ENCODE measurements at places on chromosomes 1 and 21.

DNA sequence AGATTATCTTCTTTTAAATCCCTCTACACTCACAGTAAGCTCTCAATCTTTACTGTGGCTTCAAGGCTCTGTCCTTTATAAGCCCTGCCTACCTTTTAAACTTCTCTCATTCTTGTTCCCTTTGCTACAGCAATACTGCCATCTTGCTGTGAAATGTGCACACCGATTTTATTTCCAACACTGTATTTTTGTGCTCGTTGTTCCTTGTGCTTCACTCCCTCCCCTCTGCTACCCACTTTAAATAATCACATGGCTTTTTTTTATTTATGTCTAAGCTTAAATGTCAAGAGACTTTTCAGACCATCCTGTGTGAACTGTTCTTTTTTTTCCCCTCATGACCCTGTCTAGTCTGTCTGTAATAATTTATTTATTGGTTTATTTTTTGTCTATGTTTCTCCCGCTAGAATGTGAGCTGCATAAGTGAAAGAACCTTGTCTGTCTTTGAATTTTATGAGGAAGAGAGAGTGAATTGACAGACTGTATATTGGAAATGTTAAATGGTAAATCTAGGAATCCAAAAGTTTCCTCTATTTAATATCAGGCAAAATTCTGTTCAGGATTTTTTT, 45.7 kb downstream of the ABCD3 start:
- DNase-seq, result no peak

GRCh38 chr1:109765896-109766615, 2.3 kb upstream of the EPS8L3 start:
- DNase-seq, result no peak

DNA sequence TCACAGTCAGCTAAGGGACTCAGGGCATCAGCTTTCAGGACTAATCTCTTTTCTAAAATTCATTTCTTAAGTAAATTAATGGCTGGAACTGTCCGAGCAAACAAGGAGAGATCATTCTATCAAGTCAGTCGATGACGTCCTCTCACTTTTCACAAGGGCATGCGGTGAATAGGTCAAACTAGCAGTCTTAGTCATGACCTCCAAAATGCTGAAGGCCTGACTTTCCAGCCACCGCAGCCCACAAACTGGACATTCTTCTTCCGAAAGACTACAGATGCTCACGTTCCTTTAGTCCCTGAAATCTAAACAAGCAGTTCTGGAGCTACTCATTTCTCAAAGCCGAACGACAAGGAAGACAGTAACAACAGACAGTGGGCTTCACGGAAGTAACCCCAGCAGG, 127.9 kb downstream of the TIAM1 start:
- DNase-seq, result no peak

DNA sequence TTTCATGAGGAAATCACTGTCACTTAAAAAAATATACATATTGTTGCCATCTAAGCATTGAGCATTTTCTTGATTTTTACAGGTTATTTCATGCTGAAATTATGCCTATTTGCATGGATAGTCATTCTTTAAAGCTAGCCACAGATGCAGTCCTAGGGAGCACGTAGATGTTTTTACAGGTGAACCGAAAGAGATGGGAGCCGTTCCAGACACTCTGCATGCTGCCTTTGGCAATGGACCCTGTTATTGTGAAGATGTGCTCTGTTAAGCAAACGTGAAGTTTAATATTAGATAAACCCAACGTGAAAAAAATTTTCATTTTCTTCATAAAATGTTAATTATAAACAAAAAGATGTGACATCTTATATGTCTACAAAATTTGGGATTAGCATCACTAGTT, 7.1 kb downstream of the PROX1 start:
- no peak for DNase-seq

- DNase-seq, result no peak
Measured at GRCh38 chr1:107135463-107135862, 5.4 kb upstream of the NTNG1 start.

DNA sequence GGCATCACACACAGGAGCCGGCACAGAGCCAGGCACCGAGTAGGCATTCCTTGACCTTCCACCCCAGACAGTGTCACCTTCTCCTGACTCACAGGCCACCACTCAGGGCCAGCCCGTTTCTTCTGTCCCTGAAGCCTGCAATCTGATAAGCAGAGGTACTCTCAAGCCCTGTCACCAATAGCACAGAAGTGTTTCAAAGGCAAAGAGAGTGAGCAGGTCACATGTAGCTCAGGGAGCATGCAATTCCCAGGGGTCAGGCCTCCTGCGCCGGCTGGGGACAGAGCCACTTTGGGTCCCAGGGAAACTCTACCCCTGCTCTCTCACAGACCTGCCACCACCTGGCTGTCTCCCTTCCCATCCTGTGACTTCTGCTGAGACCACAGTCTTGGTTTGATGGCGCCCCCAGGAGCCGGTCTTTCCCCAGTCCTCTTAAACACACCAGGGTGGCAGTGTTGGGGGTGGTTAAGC, 13.2 kb downstream of the CAPN9 start:
- DNase-seq, result no peak

- no peak for DNase-seq
Measured at GRCh38 chr1:166145499-166145898, 21.3 kb downstream of the FAM78B start.

Measured in stimulated activated CD4-positive, alpha-beta T cell treated with anti-CD3 and anti-CD28 coated beads, TNF-alpha, amount 100 ng/mL, for 1 hour (primary cell).